ENCODE measurements at places on chromosomes 13 and 19.

DNA sequence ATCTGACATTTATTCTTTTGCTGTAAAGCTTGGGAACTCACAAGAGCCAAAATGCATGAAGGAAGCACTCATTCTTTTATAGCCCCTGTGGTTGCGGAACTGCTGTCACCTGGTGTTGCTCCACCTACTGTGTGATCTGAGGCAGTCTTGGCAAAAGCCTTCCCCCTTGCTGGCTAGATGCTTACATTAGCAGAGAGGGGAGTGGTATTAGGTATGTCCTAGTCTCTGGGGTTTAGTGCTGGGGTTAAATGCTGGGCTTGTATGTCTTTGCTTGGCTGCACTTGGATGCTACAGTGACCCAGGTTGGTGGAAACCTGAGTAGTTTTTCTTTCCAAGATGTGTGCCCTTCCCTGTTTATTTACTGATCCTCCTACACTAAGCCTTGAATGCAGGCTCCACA, 99.3 kb downstream of the WDFY2 start:
- DNase-seq = no peak

DNA sequence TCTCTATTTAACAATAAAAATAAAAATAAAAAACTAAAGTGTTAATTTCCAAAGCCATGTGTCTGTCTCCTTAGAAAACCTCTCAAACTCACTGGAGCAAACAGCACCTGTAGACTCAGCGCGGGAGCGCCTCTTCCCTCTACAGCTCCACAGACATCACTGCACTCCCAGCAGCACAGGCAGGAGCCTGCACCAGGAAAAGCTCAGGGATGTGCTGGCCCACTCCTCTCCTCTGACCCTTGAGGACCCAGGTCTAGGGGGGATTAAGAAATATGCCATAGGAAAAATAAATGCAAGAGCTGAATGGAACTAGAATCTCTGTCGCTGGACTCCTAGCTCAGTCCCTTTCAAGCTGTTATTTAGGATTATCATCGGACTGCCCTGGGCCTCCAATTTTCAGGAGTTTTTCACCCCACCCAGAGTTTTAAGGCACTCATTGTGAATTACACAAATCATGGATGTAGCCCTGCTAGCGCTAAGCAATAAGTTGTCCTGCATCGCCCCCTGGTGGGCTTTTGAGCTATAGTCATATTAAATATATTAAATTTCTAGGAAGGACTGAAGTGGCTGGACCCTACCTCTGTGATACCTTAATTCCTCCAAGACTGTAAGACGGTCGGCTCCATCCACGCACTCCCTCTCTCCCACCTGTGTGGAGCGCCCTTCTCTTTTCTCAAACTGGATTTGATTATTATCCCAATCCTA, 333.9 kb downstream of the UQCRFS1 start:
- DNase-seq = peak; percentile 86

DNA sequence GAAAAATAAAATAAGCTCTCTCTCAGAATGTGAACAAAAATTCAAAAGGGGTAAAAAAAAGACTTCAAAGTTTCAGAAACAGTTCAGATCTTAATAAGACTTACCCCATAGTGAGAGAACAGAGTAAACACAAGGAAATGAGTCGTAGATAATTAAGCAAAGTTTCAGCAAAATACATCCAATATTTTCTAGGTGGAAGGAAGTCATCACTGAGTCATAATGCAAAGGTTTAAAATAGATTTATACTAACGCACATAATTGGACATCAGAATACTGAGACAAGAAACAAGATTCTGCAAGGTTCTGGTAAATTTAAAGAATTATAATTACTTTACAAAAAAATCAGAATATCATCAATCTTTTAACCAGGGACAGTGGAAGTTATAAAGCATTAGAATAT, 1370.7 kb upstream of the ATXN8OS start:
- DNase-seq = peak; percentile 3

DNA sequence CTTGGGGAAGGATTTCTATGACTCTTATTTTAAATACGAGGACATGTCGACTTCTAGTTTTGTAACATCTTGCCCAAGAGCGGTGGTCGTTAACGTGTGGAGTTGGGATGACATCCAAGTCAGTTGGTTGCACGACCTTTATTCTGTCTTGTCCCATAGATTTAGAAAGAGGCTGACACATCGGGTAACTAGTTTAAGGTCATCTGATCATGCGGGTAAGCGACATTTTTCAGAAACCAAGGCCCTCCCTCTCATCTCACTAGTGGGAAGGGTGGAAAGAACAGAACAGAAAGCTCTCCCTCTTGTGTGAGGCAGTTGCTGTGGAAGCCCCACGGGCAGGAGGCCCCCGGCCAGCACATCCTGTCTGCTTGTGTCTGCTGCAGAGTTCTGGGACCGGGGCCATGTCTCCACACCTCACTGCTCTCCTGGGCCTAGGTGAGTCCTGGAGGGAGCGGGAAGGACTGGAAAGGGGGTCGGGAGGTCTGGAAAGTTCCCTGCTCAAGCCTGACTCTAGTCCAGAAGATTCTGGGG, at the start of gene LAIR2:
TSS of gene LAIR2 (plus strand) at position 314 of the 531 bp plus-strand sequence. CDS start at position 402, 88 bp downstream.
- DNase-seq = no peak

- DNase-seq = no peak
Observed at GRCh38 chr13:51635137-51635878, 51.0 kb downstream of the WDFY2 start.

DNA sequence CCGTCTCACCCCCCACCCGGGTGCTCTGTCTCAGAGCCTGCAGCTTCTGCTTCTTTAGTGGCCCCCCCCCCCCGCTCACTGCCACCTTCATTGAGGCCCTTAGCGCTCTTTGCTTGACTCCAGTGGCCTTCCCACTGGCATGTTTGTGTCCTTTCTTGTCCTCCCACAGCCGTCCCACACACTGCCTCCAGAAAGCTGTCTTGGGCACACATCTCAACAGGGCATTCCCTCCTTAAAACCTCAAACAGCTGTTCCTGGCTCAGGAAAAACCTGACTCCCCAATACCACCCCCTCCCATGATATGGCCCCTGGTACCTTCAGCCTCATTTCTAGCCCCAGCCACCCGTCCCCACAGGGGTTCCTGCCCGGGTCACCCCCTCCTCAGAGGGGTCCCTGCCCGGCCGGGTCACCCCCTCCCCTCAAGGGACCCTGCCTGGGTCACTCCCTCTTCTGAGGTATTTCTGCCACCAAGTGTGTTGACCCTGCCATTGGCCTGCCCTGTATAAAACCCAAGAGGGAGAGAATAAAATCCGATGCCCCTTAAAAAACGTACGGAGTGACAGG, 8.9 kb downstream of the B3GLCT start:
- no peak for DNase-seq

DNA sequence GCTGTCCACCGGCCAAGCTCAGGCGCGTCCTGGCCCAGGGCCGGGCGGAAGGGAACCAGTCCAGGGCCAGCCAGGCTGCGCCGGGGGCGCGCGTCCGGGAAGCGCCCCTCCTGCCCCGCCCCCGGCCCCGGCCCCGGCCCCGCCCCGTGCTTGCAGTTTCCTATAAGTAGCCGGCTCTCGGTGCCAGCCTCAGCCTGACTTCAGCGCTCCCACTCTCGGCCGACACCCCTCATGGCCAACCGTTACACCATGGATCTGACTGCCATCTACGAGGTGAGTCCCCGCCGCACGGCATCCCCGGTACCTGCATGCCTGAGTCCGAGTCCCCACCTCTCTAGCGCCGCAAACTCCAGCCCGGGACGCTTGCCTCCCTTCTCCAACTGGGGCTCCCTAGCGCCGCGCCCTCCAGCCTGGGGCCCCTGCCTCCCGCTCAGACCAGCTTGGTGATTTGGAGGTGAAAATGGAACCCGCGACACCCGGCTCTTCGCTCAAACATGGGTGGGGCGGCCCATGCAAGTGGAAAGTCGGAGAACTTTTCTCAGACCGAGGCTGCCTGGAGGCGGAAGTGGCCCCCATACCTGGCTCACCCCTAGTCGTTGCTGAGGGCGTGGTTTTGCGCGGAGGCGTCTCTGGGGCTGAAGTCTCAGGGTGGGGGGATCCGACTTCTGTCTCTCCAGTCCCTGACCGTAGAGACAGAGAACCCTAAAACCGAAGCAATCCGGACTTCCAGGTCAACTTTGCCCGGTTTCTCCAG, at the start of gene ZFP36:
TSS of gene ZFP36 (plus strand) at position 192 of the 754 bp plus-strand sequence. CDS start at position 250, 58 bp downstream.
- DNase-seq = peak; percentile 89

GRCh38 chr19:36113894-36114720, 568 bp downstream of the POLR2I start:
- peak; percentile 48 for DNase-seq

DNA sequence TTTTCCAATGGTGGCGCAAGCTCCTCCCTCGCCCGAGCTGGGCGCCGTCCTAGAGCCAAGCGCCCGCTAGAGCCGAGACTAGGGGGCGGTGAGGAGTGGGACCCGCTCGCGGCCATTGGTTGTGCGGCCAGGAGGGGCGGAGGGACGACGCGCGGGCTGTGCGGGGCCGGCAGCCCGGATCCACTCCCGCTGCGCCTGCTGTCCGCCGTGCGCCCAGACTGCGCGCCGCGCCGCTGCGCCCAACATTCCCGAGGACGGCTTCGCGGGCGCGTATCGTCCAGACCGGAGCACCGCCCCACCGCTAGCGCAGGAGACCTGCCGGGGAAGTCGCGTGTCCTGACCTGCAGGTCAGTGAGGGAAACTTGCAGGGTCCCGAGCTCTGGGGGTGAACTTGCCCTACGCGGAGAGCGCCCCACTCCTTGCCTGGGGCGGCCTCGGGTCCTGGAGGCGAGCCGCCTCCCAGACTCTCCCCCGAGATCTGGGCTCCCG, at the start of gene SERTM1:
TSS of gene SERTM1 (plus strand) at position 183 of the 489 bp plus-strand sequence. CDS start 21,059 bp downstream, outside the sequence.
- DNase-seq = peak; percentile 13

DNA sequence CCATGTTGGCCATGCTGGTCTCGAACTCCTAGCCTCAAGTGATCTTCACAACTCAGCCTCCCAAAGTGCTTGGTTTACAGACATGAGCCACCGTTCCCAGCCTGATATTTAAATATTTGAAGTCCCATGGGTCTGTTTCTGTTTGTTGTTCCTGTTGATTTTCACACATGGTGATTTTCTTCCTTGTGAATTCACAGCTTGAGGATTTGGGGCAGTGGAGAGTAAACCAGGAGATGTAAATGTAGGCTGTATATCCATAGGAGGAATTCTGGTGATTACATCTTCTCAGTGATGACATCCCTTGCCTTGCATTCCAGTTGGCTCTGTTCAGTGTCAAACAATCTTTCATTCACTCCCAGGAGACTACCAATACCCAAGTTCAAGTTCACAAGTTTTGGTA, 471.9 kb downstream of the KCTD12 start:
- no peak for DNase-seq

DNA sequence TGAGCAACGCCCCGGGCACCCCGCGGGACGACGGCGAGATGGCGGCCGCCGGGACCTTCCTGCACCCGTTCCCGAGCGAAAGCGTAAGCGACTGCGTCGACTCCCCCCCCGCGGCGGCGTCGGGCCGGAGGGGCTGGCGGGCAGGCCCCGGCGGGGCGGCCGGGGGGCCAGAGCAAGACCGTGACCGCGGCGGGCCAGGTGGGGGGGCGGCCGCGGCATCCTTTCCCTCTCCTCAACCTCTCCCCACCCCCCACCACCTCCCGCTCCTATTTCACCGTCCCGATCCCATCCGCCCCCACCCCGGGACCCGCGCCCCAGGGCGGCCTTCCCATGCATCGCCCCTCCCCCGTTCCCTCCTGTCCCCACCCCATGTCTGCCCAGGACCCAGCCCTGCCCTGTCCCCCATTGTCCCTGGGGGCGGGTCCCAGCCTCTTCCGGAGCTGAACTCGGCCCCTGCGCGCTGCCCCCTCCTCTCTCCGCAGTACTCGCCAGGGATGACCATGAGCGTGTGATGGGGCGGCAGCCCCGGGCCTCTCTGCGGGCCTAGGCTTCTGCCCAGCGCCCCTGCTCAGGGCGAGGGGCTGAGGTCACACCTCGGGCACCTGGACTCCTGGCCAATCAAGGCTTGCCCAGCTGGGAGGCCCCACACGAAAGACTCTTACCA, 4.1 kb downstream of the ISYNA1 start:
- no peak for DNase-seq

GRCh38 chr19:30304540-30304939, 67.6 kb upstream of the ZNF536 start:
- DNase-seq = no peak

GRCh38 chr13:42350141-42350540, 78.2 kb downstream of the AKAP11 start:
- DNase-seq = no peak

- no peak for DNase-seq
Observed at GRCh38 chr13:50708461-50708860, 135.0 kb downstream of the DLEU7 start.

GRCh38 chr19:27858981-27859581, 1353.9 kb downstream of the UQCRFS1 start:
- no peak for DNase-seq

DNA sequence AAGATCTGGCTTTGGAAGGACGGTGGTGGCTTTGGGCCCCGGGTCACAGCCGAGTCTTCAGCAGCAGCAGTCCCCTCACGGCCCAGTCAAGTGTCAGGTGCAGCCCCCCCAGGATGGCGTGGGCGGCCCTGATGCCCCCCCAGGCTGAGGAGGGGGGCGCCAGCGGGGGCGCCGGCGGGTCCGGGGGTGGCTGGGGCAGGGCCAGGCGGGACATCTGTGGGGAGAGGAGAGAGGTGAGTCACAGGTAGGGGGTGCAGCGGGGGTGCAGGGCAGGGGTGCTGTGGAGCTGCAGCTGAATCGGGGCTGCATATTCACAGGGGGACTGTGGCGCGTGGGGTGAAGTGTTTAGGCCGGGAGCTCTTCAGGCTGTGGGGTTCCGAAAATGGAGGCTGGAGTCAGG, 2.9 kb upstream of the GARIN5B start:
- no peak for DNase-seq

DNA sequence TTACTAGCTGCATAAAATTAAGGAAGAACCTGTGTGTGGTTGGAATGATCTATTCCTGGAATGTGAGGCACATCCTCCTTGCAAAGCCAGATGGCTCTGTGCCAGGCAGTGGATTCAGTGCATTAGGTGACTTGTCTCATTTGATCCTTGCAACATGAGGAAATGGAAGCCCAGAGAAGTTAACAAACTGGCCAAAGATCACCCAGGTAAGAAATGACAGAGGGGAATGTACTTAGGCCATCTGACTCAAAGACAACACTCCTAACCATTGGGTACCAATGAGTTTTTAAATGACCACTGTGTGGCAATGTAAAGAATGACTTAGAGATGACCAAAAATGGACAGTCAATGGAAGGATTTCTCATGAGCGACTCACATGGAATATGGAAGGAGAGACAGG, 114.2 kb upstream of the RXFP2 start:
- DNase-seq = peak; percentile 81

DNA sequence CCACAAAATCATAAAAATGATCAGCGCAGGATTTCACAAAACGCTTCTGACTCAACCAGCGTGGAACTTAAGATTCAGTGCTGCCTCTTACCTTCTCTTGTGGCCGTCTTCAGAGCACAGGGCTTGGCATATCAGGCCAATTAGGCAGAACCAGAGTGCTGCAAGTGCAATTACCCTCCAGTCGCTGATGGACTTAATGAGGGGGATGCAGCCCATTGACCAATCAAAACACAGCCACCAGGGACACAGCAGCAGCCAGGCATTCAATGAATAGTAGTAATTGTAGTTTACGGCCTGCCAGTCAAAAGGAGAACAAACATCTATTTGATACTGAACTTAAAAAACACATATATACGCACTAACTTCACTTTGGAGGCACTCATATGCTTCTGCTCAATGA, 38.2 kb downstream of the TMTC4 start:
- no peak for DNase-seq

All from kidney tubule cell (primary cell).